CD4-positive, CD25-positive, alpha-beta regulatory T cell (primary cell): ENCODE measurements at places on chromosomes 2 and 18. TPM values are rescaled to one million over a fixed set of nuclear protein-coding genes. Genes with fewer than 3 reads are reported as not detected.
A peak's percentile ranks its signal among the peaks of the same experiment; 100 is the strongest.

GRCh38 chr2:120763931-120764330 is 28.3 kb downstream of the GLI2 start:
- H3K27ac ChIP-seq = no peak overlapping the region
- H3K27me3 ChIP-seq = no peaks in the 10 kb centered on the region
- H3K4me3 ChIP-seq = no peak overlapping the region
- no peak for DNase-seq
- H3K4me1 ChIP-seq = no peaks in the 10 kb centered on the region

- H3K4me3 ChIP-seq = no peak overlapping the region
- H3K36me3 ChIP-seq = no peaks in the 10 kb centered on the region
- H3K27me3 ChIP-seq = peaks cover 6% of the 10 kb centered on the region
- DNase-seq = no peak
Measured at GRCh38 chr18:23730857-23731256, 41.6 kb downstream of the LAMA3 start.

DNA sequence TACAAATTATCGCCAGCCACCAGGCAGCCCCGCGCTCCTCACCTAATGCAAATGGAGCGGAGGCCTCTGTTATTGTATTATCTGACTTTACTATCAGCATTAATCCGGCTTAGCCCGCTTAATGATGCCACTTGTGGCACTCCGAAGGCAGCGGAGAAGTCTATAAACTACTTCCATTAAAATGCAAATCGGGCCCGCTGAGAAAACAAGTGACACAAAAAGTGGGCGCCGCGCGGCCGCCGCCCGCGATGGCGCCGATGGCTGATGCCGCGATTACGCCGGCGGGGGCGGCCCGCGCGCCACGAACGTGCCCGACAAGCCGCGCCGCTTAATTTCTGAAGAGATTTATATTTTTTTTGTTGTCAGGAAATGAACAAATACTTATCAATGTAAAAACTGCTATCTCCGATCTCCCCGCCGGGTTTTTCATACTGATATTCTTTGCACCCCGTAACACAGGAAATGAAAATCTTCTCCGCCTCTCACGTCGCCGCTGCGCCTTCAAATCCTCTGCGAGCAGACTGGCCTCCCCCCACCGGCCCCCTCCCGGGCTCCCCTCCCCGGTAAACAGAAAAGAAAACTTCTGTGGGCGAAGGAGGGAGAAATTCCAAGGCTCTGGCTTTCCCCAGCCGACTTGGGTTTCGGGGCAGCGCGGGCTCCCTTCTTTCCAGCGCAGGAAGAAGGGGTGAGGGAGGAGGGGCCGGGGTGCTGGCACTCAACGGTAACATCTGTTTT is 221.8 kb downstream of the INSIG2 start:
- H3K4me3 ChIP-seq = peak overlapping the region; percentile 86
- peak overlapping the region; percentile 85 for H3K27ac ChIP-seq
- DNase-seq = peak; percentile 35
- peaks cover 6% of the 10 kb centered on the region for H3K4me1 ChIP-seq

SCN9A gene
- 0.57 TPM for total RNA-seq

PARD6G gene
- total RNA-seq = 0.20 TPM

FKBP7 gene
- 0.59 TPM for total RNA-seq

SLC4A3 gene
- not detected for total RNA-seq

DNA sequence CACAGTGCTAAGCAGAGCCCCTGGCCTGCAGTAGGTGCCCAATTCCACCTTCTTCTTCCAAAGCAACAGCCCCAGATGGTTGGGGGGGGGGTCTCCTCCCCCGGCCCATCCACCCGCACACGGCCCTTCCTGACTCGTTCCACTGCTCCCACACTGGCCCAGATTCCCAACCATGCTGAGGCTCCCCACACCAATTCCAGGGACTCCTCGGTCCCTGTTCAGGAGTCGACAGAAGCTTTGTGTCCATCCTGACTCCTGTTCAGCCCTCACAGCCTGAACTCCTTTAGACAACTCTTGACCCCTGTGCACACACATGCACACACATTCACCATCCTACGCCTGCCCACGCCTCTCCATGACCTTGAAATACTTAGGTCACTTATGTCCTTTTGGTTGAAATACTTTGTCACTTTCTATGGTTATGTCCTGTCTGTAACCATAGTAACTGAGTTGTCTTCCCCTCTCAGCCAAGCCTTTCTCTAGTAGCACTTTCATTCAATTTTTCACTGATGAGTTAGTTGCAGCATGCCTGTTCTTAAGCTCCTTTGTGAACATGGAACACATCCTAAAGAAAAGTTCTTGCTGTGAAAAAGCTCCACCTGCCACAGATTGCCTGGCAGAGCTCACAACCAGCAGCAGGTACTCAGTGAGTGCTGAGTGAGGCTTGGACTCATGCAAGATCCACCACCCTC is 225.8 kb downstream of the SEPTIN10 start:
- no peak for DNase-seq
- no peaks in the 10 kb centered on the region for H3K27me3 ChIP-seq
- H3K4me3 ChIP-seq = no peak overlapping the region
- no peaks in the 10 kb centered on the region for H3K4me1 ChIP-seq

DNA sequence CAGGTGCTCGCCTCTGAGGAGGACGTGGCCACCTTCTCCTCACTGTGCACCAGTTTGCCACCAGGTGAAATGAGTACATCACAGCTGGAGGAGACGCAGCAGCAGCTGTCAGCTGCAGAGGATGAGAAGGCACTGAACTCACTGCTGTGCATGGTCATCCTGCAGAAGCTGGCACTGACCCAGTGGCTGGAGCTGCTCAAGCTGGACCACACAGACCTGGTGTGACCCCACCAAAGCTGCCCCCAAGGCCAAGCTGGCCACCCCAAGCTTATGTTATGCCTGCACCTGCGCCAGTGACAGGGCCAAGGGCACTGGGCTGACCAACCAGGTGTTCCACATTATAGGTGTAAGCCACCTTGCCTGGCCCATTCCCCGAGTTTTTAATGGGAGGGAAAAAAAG is 19.3 kb downstream of the CLK1 start:
- no peak overlapping the region for H3K4me3 ChIP-seq
- no peaks in the 10 kb centered on the region for H3K36me3 ChIP-seq
- H3K27me3 ChIP-seq = no peaks in the 10 kb centered on the region
- H3K27ac ChIP-seq = no peak overlapping the region

FAM124B gene
- total RNA-seq = 5.2 TPM

DNA sequence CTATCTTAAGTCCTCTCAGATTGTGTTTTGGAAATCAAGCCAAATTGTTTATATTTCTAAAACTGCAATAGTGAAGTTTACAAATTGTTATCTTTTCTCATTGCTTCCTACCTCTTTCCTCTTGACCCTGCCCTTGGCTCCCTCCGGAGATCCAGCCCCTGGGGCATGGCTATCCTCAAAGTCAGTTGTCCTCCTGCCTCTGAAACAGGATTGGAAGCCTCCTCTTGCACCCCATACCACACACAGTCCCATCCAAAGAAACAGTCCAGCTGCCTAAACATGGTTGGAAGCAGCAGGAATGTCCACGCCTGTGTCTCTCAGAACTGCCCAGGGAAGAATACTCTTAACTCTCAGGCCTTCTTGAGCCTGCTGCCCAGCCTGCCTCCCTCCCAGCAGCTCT is 30.1 kb upstream of the COL6A3 start:
- H3K4me3 ChIP-seq = no peak overlapping the region
- peaks cover 14% of the 10 kb centered on the region for H3K4me1 ChIP-seq
- H3K27ac ChIP-seq = no peak overlapping the region

DNA sequence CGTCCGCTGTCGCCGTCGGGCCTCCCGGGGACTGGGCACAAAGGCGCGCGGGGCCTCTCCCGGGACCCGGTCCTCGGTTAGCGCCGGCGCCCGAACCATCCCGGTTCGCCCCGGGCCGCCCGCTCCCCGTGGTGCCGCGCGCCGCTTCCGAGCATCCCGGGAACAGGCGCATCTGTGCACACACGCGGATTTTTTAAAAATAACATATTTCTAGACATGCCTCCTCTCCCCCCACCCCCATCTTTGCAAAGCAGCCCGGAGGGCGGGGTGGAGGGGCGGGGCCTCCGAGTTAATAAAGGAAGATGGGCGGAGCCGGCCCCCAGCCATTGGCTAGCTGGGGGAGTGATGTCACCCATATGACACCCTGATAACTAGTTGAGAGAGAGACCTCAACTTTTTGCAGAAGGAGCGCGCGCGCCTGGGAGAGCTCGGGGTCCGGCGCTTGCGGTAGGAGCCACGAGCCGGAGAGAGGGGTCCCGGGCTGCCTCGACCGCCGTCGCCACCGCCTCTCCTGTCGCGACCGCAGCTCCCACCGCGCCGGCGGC is at the start of gene SOX11:
Gene SOX11, plus strand, starts transcription at position 400 of the 545 bp plus-strand sequence. CDS start 338 bp downstream, outside the sequence.
- H3K27ac ChIP-seq = no peak within 1 kb of the TSS
- H3K36me3 ChIP-seq = no peaks in the 10 kb centered on the region
- peak; percentile 4 for DNase-seq
- no peak within 1 kb of the TSS for H3K4me3 ChIP-seq
- no peaks in the 10 kb centered on the region for H3K4me1 ChIP-seq
- peaks cover 12% of the 10 kb centered on the region for H3K27me3 ChIP-seq

INO80D gene
- total RNA-seq = 59.1 TPM

GRCh38 chr2:130156624-130157004 is 11.7 kb upstream of the CCDC74B start:
- DNase-seq = no peak
- no peaks in the 10 kb centered on the region for H3K27me3 ChIP-seq
- peaks cover 13% of the 10 kb centered on the region for H3K36me3 ChIP-seq

DNA sequence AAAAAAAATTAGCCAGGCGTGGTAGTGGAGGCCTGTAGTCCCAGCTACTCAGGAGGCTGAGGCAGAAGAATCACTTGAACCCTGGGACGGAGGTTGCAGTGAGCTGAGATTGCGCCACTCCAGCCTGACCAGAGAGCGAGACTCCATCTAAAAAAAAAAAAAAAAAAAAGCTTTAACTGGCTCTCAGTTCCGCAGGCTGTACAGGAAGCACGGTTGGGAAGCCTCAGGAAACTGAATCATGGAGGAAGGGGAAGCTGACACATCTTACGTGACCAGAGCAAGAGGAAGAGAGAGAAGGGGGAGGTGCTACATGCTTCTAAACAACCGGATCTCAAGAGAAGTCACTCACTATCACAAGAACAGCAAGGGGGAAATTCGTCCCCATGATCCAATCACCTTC is 505.6 kb upstream of the SLC8A1 start:
- H3K4me1 ChIP-seq = no peaks in the 10 kb centered on the region
- no peak for DNase-seq
- no peak overlapping the region for H3K4me3 ChIP-seq
- no peaks in the 10 kb centered on the region for H3K27me3 ChIP-seq

GRCh38 chr18:51712821-51713220 is 515.3 kb upstream of the MEX3C start:
- no peak overlapping the region for H3K4me3 ChIP-seq
- no peaks in the 10 kb centered on the region for H3K4me1 ChIP-seq
- H3K36me3 ChIP-seq = no peaks in the 10 kb centered on the region
- no peak for DNase-seq

- H3K4me3 ChIP-seq = no peak overlapping the region
- H3K36me3 ChIP-seq = peaks cover 43% of the 10 kb centered on the region
- no peak overlapping the region for H3K27ac ChIP-seq
- H3K4me1 ChIP-seq = peaks cover 17% of the 10 kb centered on the region
Measured at GRCh38 chr2:237737196-237737865, 61.2 kb upstream of the RBM44 start.

GRCh38 chr2:25697559-25698341 is 24.4 kb upstream of the DTNB start:
- no peaks in the 10 kb centered on the region for H3K4me1 ChIP-seq
- no peaks in the 10 kb centered on the region for H3K36me3 ChIP-seq
- no peak for DNase-seq
- no peaks in the 10 kb centered on the region for H3K27me3 ChIP-seq
- H3K4me3 ChIP-seq = no peak overlapping the region

- DNase-seq = no peak
- no peaks in the 10 kb centered on the region for H3K4me1 ChIP-seq
- no peak overlapping the region for H3K27ac ChIP-seq
- H3K4me3 ChIP-seq = no peak overlapping the region
Measured at GRCh38 chr2:158931572-158931971, 36.9 kb upstream of the TANC1 start.

CPLX4 gene
- total RNA-seq = not detected

DNA sequence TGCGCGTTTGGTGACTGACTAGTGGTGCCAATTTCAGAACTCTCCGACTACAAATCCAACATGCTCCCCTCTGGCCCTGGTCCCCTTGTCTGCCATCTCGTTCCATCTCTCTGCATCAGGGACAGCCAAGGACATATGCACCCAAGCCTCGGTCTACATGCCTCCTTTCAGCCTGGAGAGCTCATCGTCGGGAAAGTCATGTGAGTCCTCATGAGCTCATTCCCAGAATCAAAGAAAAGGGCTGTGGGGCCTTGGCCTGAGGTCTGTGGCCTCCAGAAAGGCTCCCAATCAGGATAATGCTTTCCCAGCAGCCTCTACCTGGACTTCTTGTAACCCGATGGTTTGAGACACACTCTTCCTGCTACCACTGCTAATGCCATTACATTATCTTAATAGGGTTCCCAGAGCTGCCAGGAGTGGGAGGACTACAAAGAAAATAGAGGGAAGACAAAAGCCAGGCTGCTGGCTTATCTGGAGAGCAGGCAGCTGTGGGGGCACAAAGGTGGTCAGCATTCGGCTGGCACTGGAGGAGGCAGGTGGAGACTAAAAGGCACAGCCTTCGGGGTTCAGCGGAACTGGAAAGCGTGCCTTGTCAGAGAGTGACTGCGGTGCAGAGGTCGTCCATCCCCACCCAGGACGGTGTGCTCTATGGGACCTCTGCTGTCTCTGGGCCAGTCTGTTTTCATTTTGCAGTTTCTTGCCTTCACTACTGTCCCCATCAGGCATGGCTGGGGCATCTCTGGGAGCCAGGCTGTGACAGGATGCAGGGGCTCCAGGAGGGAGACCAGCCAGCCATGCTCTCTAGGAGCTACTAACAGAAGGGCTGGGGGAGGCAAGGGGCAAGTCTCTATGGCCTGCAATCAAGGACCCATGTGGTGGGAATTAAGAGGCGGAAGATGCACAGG is 104.4 kb upstream of the SMAD2 start:
- no peaks in the 10 kb centered on the region for H3K27me3 ChIP-seq
- no peak overlapping the region for H3K27ac ChIP-seq
- H3K4me3 ChIP-seq = no peak overlapping the region
- no peaks in the 10 kb centered on the region for H3K36me3 ChIP-seq
- H3K4me1 ChIP-seq = no peaks in the 10 kb centered on the region

DNA sequence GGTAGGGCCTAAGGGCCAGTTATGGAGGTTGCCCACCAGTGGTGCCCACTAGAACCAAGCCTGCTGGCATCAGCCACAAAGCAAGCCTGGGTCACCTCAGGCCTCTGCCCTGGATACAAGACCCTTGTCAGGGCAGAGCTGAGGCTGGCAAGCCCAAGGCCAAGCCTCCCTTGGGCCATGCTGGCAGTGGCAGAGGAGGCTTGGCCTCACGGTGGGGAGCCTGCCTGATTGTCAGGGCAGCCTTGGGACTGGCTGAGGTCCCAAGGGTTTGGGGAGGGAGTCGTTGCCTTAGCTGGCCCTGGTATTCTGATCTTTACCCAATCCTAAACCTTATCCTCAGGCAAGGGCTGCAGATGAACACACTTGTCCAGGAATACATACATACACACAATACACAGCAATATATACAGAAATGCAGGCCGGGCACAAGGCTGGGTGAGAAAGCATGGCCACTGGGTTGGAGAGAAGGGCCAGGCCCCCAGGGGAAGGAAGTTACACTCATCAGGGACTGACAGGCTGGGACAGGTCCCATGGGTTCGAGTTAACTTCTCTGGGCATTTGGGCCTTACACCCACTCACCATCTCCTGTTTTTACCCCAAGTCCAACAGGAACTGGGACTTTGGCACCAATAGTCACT is 21.0 kb downstream of the CCT7 start:
- no peak overlapping the region for H3K4me3 ChIP-seq
- H3K27ac ChIP-seq = no peak overlapping the region
- H3K27me3 ChIP-seq = no peaks in the 10 kb centered on the region
- peaks cover 44% of the 10 kb centered on the region for H3K36me3 ChIP-seq
- no peak for DNase-seq

TNFAIP6 gene
- not detected for total RNA-seq

- H3K36me3 ChIP-seq = no peaks in the 10 kb centered on the region
- H3K4me1 ChIP-seq = no peaks in the 10 kb centered on the region
- H3K27ac ChIP-seq = no peak overlapping the region
- no peak overlapping the region for H3K4me3 ChIP-seq
- DNase-seq = no peak
Measured at GRCh38 chr2:127599211-127599610, 46.7 kb upstream of the GPR17 start.
